ENCODE measurements at places on chromosomes 16 and 17.

GRCh38 chr17:64028874-64029464, 8.5 kb upstream of the ICAM2 start:
- DNase-seq = peak; percentile 87

GRCh38 chr16:74999609-75000480, 1.0 kb downstream of the ZNRF1 start:
- DNase-seq = peak; percentile 47

DNA sequence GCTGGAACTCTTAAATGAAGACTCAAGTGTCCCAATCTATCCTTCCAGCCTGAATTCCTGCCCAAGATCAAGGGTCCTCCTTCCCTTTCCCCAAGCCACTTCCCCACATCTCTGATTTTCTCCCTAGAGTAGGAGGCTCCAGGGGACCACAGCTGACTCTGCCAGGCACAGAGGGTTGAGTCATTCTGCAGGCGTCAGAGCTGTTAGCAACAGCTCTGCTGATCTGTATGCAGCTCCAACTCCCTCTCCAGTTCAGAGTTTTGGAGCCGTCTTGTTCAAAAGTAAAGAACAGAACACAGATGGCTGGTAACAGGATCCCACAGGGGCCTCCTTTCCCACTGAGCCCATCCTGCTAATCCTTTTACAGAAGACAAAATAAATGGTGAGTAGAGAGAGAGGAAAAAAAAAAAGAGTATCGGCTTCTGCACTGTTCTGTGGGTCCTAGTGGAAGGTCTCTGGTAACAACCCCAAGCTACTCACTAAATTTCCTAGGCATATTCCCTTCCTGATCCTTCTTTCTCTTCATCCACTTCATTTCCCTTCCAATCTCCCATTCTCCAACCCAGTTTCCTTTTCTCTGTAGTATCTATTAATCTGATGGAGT, 13.4 kb upstream of the TAOK1 start:
- no peak for DNase-seq

- no peak for DNase-seq
Observed at GRCh38 chr17:67514998-67515397, 137.9 kb downstream of the PITPNC1 start.

- DNase-seq = no peak
Observed at GRCh38 chr16:52383119-52383518, 163.8 kb downstream of the TOX3 start.

- no peak for DNase-seq
Observed at GRCh38 chr16:4570086-4570485, 13.9 kb downstream of the C16orf96 start.

GRCh38 chr17:3035256-3035967, 28.0 kb downstream of the OR1D5 start:
- DNase-seq = no peak

- peak; percentile 82 for DNase-seq
Observed at GRCh38 chr16:23060458-23061320, 88.6 kb downstream of the USP31 start.

DNA sequence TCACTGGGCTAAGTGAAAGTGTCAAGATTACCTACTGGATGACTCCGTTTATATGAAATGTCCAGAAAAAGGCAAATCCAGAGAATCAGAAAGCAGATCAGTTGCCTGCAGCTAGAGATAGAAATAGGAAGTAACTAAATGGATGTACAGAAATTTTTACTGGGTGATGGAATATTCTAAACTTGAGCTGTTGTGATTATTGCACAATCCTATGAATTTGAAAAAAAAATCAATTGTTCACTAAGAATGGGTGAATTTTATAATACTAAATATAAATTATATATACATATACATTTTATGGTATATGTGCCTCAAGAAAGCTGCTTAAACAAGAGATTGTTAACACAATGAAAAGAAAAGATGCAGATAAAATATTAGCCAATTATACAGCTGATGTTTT, 181.1 kb upstream of the C16orf82 start:
- DNase-seq = no peak

DNA sequence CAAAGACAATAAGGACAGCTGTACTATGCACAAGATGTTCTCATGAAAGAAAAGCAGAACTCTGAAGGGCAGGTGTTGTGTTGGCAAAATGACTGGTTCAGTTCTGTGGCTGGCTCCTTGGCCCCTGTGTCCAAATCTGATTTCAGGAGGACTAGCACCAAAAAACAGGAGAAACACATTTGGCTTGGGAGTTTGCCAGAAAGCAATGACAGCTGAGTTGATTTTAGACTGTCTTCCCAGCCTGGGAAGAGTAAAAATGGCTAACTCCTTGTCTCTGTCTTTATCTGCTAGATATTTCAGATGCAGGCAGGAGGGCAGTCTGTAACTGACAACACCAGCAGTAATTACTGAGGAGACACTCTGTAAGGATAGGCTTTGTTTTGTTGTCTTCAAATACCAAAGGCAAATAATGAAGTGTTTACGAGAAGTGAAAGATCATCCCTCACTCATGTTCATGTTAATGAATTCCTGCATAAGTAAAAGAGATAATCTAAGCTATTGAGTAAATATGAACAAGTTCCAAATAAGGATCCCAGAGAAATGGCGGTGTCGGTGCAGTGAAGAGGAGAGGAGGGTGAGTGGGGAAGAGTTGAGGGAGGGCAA, 989.0 kb downstream of the CDH11 start:
- no peak for DNase-seq

GRCh38 chr16:56357765-56358322, 67.5 kb downstream of the AMFR start:
- peak; percentile 67 for DNase-seq

DNA sequence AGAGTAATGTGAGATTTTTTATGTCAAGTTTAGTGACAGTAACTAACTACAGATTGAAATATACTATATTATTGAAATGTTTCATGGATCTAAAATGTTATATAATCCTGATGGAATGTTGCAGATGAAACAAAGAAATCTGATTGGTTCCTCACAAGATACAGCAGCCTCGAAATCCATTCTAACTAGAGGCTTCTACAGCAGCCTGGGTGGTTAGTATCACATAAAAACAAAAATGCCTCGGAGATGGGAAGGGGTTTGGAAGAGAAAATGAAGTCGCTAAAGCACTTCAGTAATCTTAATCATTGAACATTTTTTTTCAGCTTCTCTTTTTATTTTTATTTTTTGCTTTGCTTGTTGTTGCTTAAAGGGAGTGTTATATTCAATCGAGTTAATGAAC, 75.2 kb downstream of the TANC2 start:
- no peak for DNase-seq

GRCh38 chr16:23155445-23156049, 6.3 kb upstream of the USP31 start:
- DNase-seq = peak; percentile 54

DNA sequence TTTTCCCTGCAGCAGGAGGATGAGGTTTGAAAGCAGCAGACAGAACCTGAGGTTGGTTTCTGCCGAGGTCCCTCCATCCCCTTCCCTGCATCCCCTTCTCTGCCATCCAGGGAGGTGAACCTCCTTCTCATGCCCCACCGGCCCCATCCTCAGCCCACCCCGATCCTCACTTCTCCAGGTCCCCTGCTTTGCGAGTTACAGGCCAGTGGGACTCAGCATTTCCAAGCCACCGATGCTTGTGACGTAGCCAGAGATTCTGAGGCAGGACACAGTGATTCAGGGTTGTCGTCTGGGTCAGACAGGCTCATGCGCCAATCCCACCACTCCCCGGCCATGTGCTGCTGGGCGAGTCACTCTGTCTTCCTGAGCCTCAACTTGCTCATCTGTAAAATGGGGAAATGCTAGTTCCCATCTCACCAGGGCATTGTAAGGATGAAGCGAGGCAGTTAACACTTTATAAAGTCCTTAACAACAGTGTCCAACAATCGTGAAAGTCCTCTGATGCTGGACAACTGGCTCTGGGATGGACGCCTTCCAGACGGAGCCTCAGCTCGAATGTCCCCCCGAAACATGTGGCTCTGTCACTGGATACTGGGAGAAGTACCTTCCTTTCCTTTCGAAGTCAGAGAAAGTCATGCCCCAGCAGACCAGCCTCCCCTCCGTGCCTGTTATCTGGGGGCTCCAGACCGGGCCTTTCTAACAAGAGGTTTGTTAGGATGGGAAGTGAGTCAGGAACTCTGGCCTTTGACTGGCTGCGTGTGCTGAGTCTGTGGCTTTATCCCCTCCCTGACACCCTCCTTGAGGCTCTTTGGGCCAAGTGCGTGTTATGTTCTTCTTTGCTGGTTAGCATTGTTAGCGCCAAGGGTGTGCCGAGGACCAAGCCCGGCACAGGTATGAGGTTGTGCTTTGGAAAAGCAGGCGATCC, 21.9 kb downstream of the SEC14L5 start:
- peak; percentile 83 for DNase-seq

GRCh38 chr16:10983159-10983558, 38.8 kb downstream of the CLEC16A start:
- DNase-seq = no peak

DNA sequence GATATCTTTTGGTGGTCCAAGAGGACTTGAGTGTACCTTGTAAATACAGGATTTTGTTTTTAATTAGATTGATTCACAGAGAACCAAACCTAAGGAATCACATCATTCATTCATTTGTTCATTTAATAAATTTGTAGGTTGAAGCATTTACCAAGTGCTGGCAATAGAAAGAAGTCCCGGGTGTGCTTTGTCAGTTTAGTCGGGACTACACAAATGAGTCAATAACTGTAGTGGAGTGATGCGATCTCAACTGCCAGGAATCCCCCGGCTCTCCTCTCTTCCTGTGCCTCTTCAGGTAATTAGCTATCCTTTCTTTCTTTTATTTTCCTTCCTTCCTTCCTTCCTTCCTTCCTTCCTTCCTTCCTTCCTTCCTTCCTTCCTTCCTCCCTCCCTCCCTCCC, 1.4 kb upstream of the WWOX start:
- DNase-seq = no peak

GRCh38 chr17:28899212-28899815, 1.8 kb upstream of the FLOT2 start:
- DNase-seq = peak; percentile 24

- DNase-seq = peak; percentile 70
Observed at GRCh38 chr16:67883872-67884261, 818 bp upstream of the NRN1L start.

- peak; percentile 62 for DNase-seq
Observed at GRCh38 chr17:15341385-15341849, at the start of gene TEKT3. TEKT3 (minus strand) TSS chr17:15341597; CDS start chr17:15331585, 10,012 bp downstream.

GRCh38 chr17:7440113-7440833, 961 bp downstream of the FGF11 start:
- DNase-seq = peak; percentile 54

DNA sequence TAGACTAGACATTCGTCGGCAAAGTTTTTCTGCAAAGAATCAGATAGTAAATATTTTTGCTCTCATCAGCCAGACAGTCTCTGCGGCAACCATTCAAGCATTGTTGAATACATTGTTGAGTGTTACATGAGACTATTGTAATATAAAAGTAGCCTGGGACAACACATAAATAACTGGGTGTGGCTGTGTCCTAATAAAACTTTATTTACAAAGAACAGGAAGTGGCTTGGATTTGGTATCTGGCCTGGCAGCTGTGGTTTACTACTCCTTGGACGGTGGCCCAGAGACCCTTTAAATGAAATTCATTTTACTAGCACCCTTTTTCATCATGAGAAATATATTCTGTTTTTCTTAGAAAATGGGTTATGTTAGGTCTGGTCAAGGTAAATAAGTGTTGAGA, 297.2 kb downstream of the WWOX start:
- peak; percentile 9 for DNase-seq

- no peak for DNase-seq
Observed at GRCh38 chr16:59469266-59469665, 735.1 kb upstream of the GOT2 start.

GRCh38 chr16:2675714-2676113, 6.6 kb upstream of the KCTD5 start:
- DNase-seq = no peak

DNA sequence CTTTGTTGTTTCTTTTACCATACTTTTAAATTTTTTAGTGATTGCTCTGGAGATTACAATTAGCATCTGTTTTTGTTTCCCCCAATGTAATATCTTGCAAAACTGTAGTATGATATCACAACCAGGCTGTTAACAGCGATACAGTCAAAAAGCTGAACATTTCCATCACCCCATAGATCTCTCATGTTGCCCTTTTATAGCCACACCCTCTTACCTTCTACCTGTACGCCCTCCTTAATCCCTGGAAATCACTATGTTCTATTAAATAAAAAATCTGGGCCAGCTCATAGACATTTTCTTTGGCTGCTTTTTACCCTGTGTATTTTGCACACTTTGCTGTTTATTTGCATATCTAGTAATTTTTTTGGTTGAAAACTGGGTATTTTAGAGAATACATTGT, 67.2 kb upstream of the NACA2 start:
- no peak for DNase-seq

- no peak for DNase-seq
Observed at GRCh38 chr17:11412654-11413053, 171.6 kb downstream of the SHISA6 start.

GRCh38 chr17:57634713-57635465, 110.2 kb downstream of the CCDC182 start:
- DNase-seq = no peak

GRCh38 chr16:70592106-70592571, 54.2 kb upstream of the IL34 start:
- no peak for DNase-seq

GRCh38 chr16:9199311-9199710, 107.9 kb downstream of the HAPSTR1 start:
- DNase-seq = no peak

DNA sequence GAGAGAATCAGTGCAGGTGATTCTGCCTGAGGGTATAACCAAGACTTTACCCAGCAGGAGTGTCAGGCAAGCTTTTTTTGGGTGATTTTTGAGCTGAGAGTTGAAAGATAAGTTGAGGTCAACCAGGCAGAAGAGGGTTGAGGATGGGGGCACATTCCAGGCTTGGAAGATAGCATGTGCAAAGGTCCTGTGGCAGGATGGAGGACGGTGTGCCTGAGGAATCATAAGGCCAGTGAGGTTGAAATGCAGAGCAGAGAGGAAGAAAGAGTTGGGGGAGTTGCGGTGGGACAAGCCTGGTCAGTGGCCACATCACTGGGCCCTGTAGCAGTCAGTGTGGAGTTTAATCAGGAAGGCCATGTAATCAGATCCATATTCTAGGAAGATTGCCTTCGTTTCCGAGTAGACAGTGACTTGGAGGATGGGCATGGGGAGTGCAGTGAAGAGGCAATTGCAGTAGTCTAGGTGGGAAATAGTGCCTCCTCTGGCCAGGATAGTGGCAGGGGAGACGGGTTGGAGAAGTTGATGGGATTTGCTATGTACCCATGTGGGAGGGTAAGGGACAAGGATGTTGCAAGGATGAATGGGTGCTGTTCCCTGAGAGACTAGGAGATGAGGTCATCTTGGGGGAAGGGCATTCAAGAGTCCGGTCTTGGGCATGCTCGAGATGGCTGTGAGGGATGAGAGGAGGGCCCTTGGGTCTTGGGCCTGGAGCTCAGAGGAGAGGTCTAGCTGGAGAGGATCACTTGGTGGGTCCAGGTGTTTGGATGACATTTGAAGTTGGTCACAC, 3.9 kb downstream of the PLEKHG4 start:
- DNase-seq = no peak

GRCh38 chr17:4551796-4552525, 3.2 kb downstream of the MYBBP1A start:
- DNase-seq = no peak

DNA sequence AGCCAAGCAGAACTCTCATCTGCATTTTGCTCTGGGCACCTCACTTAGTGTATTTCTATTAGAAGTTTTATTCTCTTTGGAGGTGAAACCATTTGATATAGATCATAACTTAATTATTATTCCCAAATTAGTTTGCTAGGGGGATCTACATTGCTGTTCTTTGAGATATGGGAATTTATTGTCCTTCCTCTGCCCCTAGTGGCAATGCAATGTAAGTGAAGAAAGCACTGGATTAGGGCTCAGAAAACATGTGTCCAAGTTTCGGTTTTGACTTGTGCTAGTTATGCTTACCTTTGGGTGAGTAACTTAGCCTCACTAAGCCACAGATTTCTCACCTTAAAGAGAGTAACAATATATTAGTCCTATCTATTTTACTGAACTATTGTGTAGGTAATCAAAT, 2.9 kb downstream of the KRT39 start:
- peak; percentile 19 for DNase-seq

Data from hematopoietic multipotent progenitor cell treated with erythropoietin and hydrocortisone succinate and interleukin-3 and kit ligand, for 4 days (in vitro differentiated cells).